ENCODE measurements at places on chromosomes 11 and 22.

DNA sequence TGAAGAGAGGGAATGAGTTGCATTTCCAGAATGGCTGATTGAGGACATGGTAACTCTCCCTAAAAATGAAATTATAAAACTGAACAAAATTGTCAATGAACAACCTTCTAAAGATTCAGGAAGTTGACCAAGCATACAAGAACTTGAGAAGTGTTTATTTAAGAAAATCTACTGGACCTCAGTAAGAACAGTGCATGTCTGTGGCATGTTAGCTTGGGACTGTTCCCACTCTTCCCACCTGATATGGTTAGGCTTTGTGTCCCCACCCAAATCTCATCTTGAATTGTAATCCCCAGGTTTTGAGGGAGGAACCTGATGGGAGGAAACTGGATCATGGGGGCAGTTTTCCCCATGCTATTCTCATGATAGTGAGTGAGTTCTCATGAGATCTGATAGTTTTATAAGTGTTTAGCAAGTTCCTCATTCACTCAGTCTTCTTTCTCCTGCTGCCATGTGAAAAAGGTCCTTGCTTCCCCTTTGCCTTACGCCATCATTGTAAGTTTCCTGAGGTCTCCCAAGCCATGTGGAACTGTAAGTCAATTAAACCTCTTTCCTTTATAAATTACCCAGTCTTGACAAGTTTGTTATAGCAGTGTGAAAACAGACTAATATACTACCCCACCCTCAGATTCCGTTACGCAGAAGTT, 15.4 kb downstream of the MS4A13 start:
- DNase-seq, result no peak

DNA sequence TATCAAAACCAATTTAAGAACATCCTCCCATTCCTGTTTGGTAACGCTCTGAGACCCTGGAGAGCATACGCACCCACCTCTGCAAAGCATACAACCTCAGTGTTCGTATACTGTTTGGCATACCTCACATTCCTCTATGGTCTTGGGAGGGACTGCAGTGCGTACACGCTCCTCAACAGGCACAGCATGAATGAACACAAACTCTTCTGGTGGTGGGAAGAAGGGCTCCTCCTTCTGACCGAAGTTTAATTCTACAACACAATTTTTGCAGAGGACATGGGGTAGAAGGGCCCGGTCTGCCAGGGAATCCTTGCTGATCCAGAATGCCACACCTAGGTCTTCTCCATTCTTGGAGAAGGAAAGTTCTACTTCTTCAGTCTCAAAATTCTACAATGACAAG, 5.3 kb downstream of the HNRNPUL2 start:
- DNase-seq, result no peak

DNA sequence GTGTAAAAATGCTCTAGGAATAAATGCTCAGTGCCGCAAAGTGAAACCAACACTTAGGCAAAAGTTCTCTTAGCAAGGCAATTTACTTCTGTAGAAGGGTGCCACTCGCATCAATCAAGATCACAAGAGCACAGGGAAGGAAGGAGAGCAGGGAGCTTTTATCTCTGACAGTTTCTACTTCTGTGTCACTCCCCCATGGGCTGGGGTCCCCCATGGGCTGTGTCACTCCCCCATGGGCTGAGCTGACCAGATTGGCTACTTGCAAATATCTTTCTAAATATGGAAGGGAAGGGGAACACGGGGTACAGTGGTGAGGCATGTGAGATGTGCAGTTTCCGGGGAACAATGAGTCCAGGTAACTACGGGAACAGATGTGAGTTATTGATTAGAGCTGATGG, 397 bp downstream of the OR52N2 start:
- no peak for DNase-seq

- DNase-seq, result no peak
These were observed 72.2 kb upstream of the BID start for GRCh38 chr22:17846326-17846992.

- DNase-seq, result no peak
These were observed 30.4 kb upstream of the CREB3L1 start for GRCh38 chr11:46247090-46247489.

DNA sequence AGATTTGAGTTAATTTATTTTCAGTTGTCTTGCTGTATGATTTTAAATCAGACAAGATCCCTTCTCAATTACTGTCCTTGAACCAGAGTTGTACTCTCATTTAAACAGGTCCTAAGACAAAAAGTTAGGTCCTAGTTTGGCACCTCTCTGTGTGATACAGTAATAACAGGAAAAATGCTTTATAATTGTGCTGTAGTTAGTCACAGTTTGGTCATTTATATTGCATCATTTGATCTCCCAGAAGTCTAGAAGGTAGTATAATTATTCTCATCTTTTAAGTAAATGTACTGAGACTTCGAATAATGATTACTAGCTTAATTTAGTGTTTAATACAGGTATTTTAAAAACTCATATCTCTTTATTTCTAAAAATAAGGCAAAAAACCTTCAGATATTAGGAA, 18.1 kb upstream of the LUZP2 start:
- no peak for DNase-seq

DNA sequence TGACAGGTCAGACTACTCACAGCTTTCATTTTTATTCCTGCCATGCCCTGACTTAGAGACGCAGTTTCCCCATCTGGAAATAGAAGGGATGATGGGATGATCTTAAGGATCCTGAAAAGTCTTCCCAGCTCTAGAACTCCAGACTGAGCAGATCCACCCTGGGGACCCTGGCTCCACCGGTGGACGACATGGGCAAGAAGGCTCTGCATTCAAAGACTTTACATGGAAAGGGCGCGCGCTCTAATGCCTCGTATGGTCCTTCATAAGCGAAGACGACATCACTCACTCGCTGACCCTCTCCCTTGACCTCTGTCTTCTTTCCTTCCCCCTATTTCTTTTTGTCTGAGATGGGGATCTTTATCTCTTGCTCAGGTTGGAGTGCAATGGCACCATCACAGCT, 24.4 kb upstream of the PHF21B start:
- DNase-seq, result no peak

All from WERI-Rb-1 (cell line).